ENCODE measurements at places on chromosomes 5 and 9.

GRCh38 chr9:4299005-4299795, 668 bp downstream of the GLIS3 start:
- no peak for DNase-seq

- no peak for DNase-seq
Measured at GRCh38 chr9:122219856-122220672, 8.7 kb downstream of the LHX6 start.

DNA sequence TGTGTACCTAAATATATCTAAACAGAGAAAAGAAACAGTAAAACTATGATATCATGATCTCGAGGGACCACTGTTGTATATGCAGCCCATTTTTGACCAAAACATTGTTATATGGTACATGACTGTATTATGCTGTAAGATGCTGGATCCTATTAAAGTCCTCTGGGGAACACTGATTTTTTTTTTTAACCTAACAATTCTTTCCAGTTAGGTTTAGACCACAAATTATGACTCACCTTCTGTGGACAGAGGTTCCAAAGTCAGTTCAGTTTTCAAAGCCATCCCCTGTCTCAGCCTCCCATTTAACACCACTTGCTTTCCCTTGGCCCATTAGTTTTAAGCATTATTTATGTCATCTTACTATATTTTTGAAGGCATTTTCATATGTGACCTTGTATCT, 27.1 kb downstream of the TRMO start:
- no peak for DNase-seq

GRCh38 chr9:87433853-87434252, 63.8 kb upstream of the DAPK1 start:
- DNase-seq, result no peak

- no peak for DNase-seq
Measured at GRCh38 chr5:136054142-136055019, 25.6 kb downstream of the TGFBI start.

- no peak for DNase-seq
Measured at GRCh38 chr9:136837146-136837855, 5.0 kb upstream of the AJM1 start.

- no peak for DNase-seq
Measured at GRCh38 chr5:141760193-141760592, 78.2 kb upstream of the ARAP3 start.

Data from stimulated activated CD8-positive, alpha-beta memory T cell treated with anti-CD3 and anti-CD28 coated beads, Interleukin-7, amount 100 ng/mL, for 24 hours (primary cell).